Mammary microvascular endothelial cell (primary cell): ENCODE measurements at places on chromosomes 7 and 10. TPM values are rescaled to one million over a fixed set of nuclear protein-coding genes. Genes with fewer than 3 reads are reported as not detected.

CYP2C9 gene
- total RNA-seq, result not detected in 2 replicates

EN2 gene
- total RNA-seq, result not detected in 2 replicates

PIK3CG gene
- 4.7 and 5.8 TPM in 2 replicates for total RNA-seq

DGKI gene
- 0.20 and 1.2 TPM in 2 replicates for total RNA-seq

POLR2J2 gene
- total RNA-seq, result not detected in 2 replicates

TMEM130 gene
- not detected in 2 replicates for total RNA-seq

UCMA gene
- total RNA-seq, result not detected in 2 replicates

MRLN gene
- total RNA-seq, result not detected in 2 replicates

CYP26C1 gene
- total RNA-seq, result 0.30 and 2.5 TPM in 2 replicates

RPEL1 gene
- total RNA-seq, result not detected in 2 replicates

PNLIPRP1 gene
- total RNA-seq, result not detected in 2 replicates

ZNF488 gene
- 0.07 and 0.15 TPM in 2 replicates for total RNA-seq

EBLN1 gene
- total RNA-seq, result not detected in 2 replicates
